NCI-H1694 (cell line): ENCODE measurements at places on chromosomes 4 and X.

DNA sequence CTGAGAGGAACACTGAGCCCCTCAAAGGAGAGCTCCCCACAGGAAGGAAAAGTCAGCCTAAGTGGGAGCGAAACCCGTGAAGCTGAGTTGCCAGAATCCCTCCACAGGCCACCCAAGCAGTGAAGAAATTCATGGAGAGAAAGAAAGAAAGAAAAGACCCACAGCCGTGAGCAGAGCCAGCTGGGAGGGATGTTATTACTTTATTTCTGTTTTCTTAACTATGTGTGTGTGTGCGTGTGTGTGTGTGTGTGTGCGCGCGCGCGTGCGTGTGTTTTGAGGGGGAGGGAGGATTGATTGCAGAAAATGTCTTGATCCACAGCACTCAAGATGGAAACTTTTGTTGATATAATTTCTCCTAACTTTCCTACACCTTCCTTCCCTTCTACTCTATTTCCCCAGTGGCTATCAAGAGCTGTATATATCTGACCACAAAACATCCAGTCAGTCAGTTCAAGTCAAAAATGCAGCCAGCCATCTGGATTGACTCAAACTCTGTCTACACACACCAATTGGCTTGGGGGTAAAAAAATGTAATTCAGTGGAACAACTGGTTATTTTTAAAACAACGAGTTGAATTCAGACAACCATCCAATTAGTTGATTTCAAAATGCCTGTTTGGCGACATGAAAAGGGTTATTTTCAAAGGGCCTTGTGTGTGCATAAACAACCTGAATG is 13.8 kb upstream of the GPC3 start:
- DNase-seq = no peak

DNA sequence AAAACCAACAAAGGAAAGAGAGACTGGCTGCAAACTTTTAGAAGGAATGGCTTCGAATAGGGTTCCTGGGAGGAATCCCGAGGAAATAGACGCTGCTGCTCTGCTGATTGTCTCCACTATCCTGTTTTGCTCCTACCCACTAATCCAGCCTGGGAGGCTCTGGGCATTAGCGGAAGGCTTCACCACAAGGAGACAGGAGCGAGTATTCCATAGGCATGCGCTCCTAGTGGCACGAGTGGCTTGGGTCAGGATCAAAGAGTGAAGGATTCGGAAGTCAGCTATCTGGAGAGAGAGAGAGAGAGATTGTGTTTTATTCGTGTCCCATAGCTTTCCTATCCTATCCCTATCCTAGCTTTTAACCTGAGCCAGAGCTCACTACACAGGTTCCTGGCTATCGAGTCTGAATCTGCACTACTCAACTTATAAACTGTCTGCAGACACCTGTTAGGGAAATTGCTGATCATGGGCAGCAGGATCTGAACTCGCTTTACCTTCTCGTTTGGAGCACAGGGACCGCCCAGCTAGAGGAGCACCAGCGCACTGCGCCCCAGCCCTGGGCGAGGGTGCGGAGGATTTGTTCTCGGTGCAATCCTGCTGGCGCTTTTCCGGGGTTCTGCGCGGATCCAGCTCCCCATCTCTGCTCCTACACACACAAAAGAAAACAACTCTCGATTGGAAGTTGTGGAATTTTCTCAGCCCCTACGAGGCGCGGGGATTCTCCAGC is 740 bp upstream of the NPY2R start:
- DNase-seq = no peak

DNA sequence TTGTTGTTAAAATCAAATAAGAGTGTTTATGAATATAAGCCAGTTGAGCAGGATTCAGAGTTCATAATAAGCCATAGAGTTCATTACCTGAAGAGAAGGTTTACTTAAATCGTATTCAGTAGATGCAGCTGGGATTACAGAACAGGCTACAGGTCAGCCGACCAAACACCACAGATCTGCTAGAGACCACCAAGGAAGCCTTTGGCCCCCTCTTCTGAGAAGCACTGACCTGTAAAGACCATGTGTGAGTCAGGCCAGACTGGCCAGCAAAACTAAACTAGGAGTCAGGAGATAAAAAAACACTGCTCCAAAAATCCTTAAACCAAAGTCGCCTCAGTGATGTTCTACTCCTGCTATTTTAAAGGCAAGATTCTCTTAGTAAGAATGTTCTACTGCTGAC is 1125.5 kb downstream of the FAT4 start:
- DNase-seq = no peak

- DNase-seq = no peak
These were observed 128.7 kb upstream of the MID1 start for GRCh38 chrX:10749113-10749512.

DNA sequence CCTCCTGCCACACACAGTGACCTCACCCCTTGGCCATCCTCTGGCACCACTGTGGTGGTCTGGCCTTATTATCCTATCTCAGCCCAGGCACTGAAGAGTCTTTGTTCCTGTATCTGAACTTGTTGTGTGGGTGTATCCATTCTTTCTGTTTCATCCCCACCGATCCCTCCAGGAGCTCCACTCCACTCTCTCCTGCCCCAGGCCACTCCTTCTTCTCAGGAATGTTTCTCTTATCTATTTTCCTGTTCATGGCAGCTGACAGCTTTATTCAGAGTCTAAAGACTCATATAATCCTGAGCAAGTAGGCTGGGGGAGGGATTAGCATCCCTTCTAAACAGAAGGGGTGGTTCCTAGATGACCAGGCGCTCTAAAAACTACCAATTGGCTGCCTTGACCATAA is 150.0 kb downstream of the ANAPC10 start:
- no peak for DNase-seq

DNA sequence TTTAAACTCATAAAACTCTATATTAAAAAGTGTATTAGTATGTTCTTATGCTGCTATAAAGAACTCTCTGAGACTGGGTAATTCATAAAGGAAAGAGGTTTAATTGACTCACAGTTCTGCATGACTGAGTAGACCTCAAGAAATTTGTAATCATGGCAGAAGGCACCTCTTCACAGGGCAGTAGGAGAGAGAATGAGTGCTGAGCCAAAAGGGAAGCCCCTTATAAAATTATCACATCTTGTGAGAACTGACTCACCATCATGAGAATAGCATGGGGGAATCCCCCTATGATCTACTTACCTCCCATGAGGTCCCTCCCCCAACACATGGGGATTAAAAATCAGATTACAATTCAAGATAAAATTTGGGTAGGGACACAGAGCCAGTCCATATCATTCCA is 463.2 kb downstream of the KLHL13 start:
- no peak for DNase-seq
